ENCODE measurements at places on chromosomes 4 and X.

DNA sequence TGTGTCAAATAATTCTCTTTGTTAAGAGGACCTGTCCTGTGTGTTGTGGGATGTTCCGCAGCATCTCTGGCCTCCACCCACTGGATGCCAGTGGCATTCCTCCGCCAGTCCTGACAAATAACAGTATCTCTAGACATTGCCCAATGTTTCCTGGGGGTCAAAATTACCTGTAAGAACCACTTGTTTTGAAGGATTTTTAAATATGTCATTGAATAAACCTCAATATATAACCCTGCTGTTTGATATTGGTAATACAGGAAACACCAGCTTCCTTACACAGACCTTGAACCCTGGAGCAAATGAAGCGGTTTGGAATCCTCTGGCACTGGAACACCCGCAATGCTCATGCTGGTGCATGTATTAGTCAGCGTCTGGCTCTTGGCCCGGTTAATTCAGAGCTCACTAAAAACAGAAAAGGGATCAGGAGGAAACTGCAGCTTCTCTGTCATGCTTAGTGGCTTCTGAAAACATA, 101.3 kb downstream of the TBL1X start:
- no peak for DNase-seq

- no peak for DNase-seq
These were observed 64.7 kb upstream of the PCDH10 start for GRCh38 chr4:133084421-133084820.

DNA sequence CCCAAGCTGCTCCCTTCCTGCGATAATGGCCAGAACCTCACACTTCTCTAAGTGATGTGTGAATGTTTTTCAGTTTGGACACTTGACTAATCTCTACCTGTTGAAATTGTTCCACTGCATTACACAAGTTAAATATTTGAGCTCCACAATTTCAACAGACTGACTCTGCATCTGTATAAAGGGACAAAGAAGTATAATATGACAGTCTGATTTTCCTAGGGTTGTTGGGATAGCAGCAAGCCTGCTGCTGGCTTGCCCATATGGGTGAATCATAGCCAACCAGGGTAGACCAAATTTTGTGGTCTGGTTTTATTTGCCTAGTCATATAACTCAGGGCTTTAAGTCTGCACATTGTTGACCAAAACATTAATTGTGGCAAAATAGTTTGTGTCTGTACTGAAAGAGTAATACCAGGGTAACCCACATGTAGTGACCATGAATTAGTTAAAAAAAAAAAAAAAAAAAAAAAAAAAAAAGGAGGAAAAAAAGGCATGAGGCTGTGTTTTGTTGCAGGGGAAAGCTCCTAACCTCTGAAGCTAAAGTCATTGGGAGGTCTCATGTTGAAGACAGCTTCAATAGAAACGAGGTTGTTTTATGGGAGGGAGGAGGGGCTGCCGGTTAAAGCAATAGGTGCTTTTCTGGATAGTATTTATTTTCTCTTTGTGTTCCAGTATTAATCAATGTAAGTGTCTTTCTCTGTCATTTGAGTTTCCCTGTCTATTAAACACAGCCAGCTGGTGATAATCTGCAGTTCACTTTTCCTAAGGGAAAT, 534.2 kb downstream of the RAB28 start:
- DNase-seq = no peak

DNA sequence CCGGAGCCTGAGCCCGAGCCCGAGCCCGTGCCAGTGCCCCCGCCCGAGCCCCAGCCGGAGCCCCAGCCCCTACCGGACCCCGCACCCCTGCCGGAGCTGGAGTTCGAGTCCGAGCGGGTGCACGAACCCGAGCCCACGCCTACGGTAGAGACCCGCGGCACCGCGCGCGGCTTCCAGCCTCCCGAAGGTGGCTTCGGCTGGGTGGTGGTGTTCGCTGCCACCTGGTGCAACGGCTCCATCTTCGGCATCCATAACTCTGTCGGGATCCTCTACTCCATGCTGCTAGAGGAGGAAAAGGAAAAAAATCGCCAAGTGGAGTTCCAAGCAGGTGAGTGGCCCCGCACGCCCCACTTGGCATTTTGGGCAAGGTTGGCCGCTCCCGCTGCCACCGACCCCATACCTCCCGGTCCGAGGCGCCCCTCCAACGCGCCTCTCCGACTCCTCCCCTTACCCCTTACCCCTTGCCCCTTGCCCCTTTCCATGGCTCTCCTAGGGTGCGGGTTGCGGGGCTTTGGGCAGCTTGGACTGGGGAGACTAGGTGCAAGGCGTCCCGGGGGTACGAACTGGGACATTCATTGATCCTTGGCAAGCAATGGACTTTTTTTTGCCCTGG, 553 bp downstream of the SLC16A2 start:
- DNase-seq = no peak

DNA sequence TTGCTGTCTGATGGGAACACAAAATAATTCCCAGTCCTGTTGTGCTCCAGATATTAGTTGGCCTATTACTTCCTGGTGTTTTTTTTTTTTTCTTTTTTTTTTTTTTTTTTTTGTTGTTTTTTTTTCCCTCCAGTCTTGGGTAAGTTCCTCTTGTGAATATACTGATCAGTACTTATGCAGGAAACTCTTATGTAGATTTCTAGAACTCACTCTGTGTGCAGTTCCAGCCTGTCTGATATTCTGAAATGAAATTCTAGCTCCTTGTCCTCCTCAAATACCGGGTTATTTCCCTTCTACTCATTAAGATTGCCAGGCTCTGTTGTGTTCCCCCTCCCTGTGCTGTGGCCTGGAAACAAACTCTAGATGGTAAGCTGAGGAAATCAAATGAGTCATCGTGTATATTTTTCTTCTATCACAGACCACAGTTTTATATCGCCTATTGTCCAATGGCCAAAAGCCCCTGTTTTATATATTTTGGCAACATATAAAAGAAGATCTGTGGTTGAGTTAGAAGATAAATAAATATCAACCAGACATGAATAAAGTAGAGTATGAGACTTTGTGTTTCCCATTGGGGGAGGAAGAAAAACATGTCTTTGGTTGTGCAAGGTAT, 124.3 kb upstream of the UGT8 start:
- DNase-seq = no peak

DNA sequence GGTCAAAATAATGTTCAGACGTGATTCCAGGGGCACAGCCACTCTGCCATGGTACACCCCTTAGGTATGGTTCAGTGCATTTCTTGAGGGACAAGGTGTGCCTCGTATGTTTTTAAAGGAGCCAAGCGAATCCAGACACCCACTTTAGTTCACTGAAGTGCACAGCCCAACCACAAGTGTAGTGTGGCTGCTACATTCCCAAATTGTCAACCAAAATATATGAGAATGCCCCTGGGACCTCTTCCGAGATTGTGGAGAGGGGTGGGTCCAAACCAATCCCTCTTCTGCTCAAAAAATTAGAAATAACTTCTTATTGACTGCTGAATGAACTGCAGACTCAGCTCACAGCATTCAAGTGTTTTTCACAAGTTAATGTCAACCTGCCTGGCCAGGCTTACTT, 7.4 kb upstream of the BRS3 start:
- DNase-seq = no peak

GRCh38 chr4:87785731-87786509, 13.4 kb upstream of the IBSP start:
- DNase-seq = no peak

GRCh38 chr4:7985891-7986441, 46.3 kb upstream of the AFAP1 start:
- no peak for DNase-seq

GRCh38 chr4:78446619-78447018, 105.0 kb upstream of the ANXA3 start:
- no peak for DNase-seq

DNA sequence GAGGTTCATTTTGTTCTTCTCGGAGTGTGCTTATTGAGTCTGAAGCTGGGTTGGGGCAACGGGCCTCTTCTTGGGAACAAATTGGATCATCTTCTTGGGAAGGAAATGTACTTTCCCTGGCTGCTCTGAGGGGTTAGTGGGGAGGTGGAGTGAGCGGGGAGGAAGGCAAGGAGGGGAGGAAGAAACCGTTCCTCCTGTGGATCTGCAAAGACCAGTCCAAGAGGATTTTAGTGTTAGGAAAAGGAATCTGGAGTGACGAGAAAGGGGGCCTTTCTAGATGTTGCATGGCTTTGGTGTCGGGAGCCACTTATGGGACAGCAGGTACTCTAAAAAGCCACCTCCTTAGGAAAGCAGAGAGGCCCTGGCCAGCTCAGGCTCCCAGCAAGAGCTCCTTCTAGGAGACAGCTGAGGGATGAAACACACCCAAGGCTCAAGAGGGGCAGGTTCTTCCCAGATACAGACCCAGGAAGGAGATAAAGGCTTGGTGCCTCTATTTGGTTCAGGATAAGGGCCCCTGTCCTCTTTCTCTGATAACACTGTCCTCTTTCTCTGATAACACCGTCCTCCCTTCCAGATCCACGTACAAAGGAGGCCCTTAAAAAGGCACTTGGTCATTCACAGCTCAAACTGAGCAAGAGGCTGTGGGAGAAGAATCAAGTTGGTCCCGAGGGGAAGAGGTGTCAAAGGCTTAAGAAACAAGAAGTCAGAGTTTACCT, 451 bp downstream of the SOD3 start:
- no peak for DNase-seq

GRCh38 chrX:24657671-24658386, 10.7 kb upstream of the PCYT1B start:
- no peak for DNase-seq

DNA sequence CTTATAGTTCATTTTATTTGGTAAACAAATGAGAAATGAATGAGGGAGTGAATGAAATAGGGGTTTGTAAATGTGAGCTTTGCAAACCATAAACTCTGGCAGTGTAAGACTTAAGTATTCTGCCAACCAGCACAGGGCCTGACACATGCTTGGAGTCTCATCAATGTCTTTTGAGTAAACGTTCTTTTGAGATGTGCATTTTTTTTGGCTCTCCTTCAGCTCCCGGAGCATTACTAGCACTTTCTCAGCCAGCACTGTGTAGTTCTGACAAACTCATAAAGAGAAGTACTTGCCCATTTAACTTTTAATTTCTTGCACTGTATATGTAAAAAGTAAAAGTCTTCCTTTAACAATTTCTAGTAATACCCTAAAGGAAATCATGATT, 245.3 kb downstream of the HS3ST1 start:
- no peak for DNase-seq

DNA sequence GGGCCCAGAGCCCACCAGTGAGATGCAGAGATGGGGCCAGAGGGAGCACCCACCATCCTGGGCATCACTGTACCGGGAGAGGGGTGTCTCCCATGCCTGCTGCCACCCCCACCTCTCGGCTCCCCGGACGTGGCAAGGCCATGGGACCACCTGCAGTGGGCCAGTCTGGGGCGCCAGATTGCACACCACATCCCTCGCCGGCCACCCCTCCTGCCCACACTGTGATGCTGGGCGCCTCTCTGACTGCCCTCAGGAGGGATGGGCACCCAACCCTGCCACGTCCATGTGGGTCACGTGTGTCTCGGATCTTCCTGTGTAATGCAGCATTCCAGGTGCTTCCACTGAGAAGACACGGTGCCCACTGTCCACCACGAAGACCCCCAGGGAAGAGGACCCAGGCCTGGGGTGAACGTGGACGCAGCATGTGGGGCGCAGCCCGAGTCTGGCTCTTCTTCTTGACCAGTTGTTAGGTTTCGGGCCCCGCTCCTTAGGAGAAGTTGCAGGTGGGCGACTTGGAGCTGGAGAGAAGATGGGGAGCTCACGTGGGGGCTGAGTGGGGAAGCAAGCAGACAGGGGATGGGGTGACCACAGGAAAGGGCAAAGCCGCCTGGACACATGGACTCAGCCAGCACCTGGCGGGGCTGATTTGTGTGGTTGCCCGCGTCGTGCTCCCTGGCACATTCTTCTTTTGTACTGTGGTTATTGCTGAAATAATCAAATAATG, 47.7 kb downstream of the ZFYVE28 start:
- no peak for DNase-seq

DNA sequence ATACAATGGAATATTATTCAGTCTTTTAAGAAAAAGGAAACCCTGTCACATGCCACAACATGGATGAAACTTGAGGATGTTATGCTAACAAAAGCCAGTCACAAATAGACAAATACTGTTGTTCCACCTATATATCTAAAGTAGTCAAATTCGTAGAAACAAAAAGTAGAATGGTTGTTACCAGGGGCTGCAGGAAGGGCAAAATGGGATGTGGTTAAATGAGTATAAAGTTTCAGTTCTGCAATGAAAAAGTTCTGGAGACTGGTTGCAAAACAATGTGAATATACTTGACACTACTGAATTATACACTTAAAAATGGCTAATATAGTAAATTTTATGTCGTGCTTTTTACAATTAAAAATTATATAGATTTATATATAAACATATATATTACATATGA, 12.2 kb downstream of the SPOCK3 start:
- DNase-seq = no peak

- DNase-seq = no peak
These were observed 8.5 kb upstream of the TMPRSS11D start for GRCh38 chr4:67892253-67892652.

- no peak for DNase-seq
These were observed 2164.0 kb downstream of the PCDH7 start for GRCh38 chr4:32884198-32884597.

DNA sequence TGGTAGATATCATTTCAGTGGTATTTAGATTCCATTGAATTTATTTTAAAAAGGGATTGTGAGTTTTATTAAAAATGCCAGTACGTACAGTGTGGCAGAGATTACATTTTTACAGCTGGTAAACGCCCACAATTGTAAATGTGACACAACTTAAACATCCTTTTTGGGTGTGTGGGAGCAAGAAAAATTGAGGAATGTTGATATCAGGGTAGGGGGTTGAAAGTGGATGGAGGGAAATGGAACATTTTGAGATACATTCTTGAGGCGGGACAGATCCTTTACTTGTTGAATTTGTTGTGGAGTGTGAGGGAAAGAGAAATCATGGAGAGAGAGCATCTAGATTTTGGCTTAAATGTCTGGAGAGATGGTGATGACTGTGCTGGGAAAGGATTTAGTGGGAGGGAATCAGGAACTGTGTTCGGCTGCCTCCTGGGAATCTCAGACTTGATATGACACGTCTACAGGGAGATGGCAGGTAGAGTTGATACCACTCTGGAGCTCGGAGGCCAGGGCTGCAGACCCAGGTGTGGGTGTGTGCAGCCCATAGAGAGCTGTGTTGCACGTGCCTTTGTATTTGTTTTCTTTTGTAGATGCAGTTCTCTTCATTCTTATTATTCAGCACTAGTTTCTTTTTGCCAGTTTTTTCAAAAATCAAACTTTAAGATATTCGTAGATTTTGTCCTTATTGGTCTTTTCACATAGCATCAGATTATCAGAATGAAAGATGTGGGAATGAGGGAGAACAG, 10.8 kb downstream of the TMEM131L start:
- no peak for DNase-seq

- no peak for DNase-seq
These were observed 185.7 kb downstream of the UNC5C start for GRCh38 chr4:95362906-95363558.

DNA sequence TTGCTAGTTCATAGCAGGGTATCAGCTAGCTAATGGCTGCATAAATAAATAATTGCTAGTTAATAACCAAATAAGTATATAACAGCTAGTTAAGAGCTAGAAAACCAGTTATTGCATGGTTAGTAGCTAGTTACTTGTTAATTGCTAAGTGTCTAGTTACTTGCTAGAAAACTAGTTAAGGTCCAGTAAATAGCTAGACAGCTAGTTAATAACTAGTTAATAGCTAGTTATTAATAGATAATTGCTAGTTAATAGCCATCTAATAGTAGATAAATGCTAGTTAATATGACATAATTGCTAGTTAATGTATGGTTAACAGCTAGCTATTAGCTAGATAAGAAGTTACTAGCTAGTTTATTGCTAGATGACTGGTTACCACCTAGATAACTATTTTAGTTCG, 629.9 kb upstream of the CT83 start:
- no peak for DNase-seq

GRCh38 chrX:8729811-8730210, 2.1 kb downstream of the ANOS1 start:
- no peak for DNase-seq

- peak; percentile 57 for DNase-seq
These were observed 4.7 kb upstream of the S100P start for GRCh38 chr4:6688879-6689505.

Data from stimulated activated CD4-positive, alpha-beta T cell treated with anti-CD3 and anti-CD28 coated beads, Interleukin-4, amount 100 ng/mL, for 4 hours (primary cell).